ENCODE measurements at places on chromosomes 12 and 14.

GRCh38 chr12:47121146-47121545 is 41.4 kb upstream of the AMIGO2 start:
- DNase-seq: no peak

- DNase-seq: no peak
Measured at GRCh38 chr12:97784904-97785303, 322.3 kb downstream of the RMST start.

GRCh38 chr12:103399986-103400385 is 95.8 kb downstream of the C12orf42 start:
- no peak for DNase-seq

DNA sequence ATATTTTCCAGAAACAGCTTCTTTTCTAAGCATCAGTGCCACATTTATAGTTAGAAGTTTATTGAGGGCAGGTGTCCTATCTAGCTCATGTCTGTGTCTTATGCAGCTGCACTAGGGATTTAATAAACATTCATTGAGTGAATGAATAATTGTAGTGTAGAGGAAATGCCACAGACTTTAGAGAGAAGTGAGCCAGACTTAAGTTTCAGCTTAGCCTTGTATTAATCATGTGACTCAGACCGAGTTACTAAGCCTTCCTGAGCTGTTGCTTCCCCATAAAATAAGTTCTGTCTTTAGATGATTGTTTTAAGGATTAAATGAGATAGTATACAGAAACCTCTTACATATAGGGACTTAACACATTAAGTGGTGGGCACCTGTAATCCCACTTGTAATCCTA is 236.1 kb upstream of the DDHD1 start:
- DNase-seq: no peak

GRCh38 chr12:30548203-30548602 is 147.5 kb downstream of the IPO8 start:
- DNase-seq: no peak

DNA sequence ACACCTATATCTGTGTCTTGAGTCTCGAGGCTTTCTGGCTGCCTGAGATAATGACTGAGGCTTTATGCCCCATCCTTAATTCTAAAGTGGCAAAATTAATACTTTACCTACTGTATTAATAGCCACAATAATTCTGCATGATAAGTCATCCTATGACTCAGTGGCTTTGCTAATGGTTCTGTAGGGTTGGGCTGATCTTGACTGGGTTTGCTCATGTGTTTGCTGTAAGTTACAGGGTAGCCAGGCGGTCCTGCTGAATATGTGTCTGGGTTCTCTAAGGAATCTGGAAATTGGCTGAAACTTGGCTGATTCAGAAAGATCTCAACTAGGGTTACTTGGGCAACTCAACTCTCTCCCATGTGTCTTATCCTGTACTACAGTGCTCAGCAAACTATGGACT is 21.7 kb downstream of the MGST1 start:
- no peak for DNase-seq

DNA sequence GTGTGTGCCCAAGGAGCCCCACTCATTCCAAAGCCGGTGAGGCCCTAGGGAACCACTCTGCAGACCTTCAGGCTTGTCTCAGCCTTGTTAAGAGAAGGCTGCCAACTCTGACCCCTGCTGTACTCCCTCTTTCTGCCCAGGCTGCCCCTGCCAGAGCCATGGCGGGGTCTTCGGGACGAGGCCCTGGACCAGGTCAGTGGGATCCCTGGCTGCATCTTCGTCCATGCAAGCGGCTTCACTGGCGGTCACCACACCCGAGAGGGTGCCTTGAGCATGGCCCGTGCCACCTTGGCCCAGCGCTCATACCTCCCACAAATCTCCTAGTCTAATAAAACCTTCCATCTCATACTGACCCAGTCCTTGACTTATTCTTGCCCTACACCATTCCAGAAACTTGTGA is 7.3 kb downstream of the MYG1 start:
- no peak for DNase-seq

DNA sequence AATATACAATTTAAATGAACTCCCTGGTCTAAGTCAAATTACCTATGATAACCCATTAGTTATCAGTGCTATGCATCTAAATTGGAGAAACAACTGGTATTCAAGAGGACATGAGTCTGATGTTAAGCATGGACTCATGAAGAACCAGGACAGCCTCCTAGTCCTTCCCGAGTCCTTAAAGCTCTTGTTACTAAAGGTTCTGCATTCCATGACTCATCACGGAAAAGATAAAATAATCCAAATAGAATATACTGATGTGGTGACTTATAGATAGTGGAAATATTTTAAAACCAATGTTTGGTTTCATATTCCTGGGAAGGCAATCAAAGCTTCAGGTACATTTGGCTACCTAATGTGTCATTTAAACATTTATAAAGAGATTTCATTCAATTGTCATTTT is 117.2 kb upstream of the PMCH start:
- DNase-seq: no peak

GRCh38 chr12:26488351-26488750 is 293.0 kb downstream of the SSPN start:
- no peak for DNase-seq

DNA sequence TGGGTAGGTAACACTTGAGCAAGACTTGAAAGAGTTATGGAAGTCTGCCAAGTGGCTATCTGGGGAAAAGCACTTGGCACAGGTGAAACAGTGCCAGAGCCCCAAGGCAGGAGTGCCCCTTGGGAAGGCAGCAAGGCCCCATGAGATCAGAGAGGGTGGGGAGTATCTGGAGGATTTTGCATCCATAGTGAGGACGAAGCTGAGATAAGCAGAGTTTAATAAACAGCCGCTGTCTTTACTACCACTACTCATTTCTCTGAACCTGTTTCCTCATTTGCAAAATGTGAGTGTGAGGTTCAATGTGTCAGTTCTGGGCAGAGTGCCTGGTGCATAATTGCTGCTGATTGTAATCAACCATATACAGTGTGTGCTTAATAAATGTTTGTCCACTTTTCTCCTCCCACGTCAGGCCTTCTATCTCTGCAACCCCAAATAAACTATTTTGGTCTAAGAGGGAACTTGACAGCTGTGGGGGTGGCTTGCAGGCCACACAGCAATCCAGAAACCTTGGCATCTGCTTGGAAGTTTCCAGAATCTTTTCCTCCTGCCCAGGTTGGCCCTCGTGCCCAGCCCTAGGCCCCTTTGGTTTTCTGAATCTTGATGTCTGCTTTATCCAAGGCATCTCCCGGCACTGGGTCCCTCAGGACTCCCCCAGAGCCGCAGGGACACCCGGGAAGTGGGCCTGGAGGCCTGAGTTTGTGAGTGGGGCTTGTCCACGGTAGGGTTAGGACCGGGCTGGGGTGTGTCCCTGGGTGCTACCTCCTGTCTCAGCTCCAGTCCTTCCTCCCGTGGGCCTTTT is 4.5 kb downstream of the ABCB9 start:
- no peak for DNase-seq

- DNase-seq: no peak
Measured at GRCh38 chr12:124386059-124386458, 91.2 kb downstream of the RFLNA start.

GRCh38 chr12:9782547-9783382 is 22.1 kb upstream of the CD69 start:
- no peak for DNase-seq

- no peak for DNase-seq
Measured at GRCh38 chr14:103697206-103697602, 18.0 kb downstream of the XRCC3 start.

GRCh38 chr12:31057671-31058070 is 16.0 kb upstream of the DDX11 start:
- DNase-seq: no peak

DNA sequence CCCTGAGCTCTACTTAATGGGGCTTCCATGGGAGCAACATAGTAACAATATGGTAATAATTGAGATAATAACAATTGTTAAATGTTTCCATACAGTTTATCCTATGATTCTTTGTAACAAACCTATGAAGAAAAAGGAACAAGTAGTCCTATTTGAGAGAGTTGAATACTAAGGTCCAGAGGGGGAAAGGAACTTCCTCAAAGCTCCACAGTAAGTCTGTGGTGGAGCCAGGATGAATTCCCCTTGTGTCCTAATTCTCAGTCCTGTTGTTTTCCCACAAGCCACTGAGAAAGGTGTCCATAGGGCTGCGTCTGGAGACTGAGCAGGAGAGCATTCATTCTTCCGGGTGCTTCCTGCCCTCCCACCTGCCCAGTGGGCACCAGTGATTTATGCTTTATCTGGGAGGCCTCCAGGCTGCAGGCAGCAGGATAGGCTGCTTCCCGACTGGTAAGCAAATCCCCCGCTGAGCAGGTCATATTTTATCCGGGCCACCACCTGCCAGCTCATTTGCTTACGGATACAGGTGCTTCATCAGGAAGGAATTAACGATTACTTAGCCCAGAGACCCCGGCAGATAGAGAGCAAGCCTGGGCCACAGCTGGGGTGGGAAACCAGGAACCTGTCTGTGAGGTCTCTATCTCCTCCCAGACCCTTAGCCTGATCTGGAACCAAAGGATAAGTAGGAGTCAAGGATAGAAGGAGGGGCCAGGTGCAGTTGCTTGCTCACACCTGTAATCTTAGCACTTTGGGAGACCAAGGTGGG is 33.9 kb upstream of the FAM222A start:
- no peak for DNase-seq

DNA sequence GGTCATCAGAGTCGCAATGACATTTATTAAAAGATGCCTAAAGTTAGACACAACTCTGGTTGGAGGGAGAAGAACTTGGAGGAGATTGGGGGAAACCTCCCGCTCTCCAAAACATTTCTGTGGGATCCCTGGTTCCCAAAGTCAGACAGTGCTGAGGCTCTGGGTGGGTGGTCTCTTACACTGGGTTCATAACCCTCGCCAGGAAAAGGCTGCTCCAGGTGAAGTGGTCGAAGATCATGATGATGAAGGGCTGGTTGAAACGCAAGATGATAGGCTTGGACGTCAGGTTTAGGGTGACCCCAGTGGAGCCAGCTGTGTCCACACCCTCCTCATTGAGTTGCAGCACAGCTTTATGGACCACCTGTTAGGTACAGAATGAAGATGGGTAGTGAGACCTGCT is 11.2 kb upstream of the SERPINA10 start:
- no peak for DNase-seq

DNA sequence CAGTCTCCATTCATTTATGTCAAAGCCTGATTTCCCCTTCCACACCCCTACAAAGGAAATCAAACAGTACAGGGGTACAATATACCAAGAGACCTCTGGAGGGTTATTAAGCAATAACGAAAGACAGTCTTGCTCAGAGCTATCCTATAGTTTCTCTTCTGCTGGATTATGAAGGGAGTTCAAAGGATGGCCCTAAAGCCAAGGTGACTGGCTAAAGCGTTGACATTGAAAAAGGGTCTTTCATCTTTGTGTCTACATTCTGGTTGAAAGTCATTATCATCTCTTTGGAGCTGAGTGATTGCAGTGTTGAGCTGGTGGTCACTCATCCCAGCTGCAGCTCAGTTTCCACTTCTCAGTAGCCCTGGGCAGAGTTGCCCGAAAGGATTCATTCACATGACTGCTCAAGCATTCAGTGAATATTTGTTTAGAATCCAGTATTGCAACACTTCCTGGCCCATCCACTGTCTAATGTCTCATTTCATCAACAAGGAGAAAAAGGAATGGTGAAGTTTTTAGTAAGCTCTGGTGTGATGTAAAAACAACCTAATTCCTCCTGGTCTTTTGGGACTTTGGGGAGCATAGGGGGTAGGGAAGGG is 19.2 kb upstream of the TBX5 start:
- DNase-seq: no peak

- no peak for DNase-seq
Measured at GRCh38 chr14:59679872-59680271, 103.3 kb upstream of the CCDC175 start.

GRCh38 chr12:116393859-116394650 is 116.6 kb upstream of the MED13L start:
- no peak for DNase-seq

GRCh38 chr12:124423761-124424515 is 129.0 kb downstream of the RFLNA start:
- no peak for DNase-seq

- DNase-seq: no peak
Measured at GRCh38 chr12:48750769-48751356, 34.4 kb upstream of the CCNT1 start.
